NCI-H1436 treated with DMSO at 0.1 percent for 48 hours (cell line): ENCODE measurements at places on chromosomes 16 and 17.

DNA sequence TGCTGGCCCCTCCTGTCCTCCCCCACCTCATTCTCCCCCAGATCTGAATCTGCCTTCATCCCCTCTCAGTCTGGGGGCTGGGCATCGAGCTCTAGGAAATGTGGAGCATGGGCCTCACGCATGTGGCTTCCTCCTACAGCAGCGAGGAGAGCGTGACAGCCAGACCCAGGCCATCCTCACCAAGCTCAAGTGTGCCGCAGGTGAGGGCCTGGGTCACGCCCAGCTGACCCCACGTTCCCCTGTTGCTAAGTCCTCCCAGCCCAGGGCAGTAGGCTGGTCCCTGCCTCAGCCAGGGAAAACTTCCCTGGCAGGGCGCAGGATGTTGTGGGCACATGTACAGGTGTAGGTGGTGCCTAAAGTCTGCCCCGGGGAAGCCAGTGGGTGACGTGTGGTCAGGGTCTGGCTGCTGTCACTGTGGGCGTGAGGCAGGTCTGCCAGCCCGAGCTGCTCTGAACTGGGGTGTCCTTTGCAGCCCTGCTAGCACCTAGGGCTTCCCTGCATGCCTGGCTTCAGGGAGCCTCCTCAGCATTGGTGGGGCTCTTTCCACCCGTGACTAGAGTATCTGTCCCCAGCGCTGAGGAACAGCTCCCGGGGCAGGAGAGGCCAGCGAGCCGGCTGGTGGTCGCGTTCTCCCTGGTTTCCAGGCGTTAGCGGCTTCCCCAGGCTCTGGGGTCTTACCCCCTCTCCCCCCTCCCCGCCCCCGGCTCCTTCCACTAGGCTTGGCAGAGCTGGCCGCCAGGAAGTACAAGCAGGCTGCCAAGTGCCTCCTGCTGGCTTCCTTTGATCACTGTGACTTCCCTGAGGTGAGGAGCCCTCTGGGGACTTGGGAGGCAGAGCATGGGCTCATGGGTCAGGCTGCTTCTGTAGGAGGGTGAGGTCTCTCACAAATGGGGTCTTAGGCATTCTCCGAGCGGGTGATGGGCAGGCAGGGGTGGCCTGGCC lies 3.6 kb downstream of the GPS1 start:
- DNase-seq = no peak

GRCh38 chr17:75767881-75768280 lies 2.9 kb upstream of the GALK1 start:
- DNase-seq = no peak

GRCh38 chr17:82105417-82105881 lies 7.4 kb upstream of the FASN start:
- no peak for DNase-seq

DNA sequence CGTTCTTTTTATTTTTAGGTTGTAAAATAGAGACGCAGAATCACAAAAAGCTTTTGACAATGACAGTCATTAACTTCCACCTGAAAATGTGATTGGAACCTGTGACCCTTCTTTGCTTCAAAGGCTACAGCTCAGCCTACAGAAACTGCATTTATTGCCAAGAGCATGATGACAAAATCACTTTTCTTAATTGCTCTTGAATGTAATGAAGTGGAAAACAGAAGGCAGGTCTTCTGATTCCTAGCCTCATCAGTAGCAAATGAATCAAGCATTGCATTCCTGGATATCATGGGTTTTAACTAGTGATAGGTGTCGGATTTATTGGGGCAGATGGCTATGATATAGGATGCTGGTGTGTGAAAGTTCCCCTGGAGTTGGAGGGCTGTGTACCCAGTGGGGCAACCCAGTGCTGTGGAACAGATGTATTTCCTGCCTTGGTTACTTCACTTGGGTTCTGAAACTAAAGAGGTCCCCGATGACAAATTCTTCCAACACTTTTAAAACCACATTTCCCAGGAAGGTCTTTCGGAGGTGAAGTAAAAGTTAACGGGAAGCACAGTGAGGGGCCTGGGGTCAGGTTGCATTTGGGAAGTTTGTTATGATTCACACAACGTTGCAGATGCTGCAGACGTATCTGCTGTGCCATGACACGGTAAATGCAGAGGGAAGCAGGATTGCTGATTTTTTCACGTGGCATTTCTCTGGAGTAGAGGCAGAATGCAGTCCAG lies 127.5 kb downstream of the HS3ST3A1 start:
- no peak for DNase-seq

GRCh38 chr17:4497101-4497824 lies 1.4 kb upstream of the SPNS2 start:
- DNase-seq = no peak

- DNase-seq = no peak
These were observed 241.4 kb downstream of the MAP2K6 start for GRCh38 chr17:69655902-69656301.

DNA sequence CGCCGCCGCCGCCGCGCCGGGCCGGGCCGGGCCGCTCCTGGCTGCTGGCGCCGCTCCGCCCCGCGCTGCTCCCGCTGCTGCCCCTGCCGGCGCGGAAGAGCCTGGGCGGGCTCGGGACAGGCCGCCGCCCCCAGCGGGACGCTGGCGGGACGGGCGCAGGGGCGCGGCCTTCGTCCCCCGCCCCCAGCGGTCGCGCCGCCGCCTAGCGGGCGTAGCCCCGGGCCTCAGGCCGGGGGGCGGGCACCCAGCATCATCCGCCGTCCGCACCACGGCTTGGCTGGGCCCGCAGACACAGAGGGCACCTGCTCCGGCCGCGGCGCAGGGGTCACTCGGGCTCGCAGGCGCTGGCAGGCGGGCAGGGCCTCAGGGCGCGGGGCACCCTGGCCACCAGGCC lies at the start of gene AMFR:
Gene AMFR, minus strand, starts transcription at position 107 of the 394 bp plus-strand sequence. CDS start 218 bp downstream, outside the sequence.
- DNase-seq = no peak

GRCh38 chr17:77035526-77035925 lies 105.2 kb upstream of the SEC14L1 start:
- DNase-seq = no peak

DNA sequence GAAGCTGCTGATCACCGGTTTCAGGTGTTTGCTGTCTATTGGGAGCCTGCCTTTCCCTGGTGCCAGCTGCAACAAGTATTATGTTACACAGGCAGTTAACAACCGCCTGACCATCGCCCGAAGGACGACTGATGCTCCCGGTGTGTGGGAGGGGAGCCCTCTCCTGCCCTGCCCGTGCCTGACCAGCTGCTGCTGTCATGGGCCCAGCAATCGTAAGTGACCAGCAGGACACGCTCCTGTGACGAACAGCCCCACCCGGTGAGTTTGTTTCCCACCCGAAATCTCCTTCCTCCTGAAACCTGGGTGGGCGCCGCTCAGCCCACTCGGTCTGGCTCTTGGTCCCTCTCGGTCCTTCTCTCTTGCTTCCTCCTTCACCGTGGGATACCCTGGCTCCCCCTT lies 17.9 kb upstream of the UBE2I start:
- DNase-seq = no peak

- no peak for DNase-seq
These were observed 9.3 kb upstream of the FAAP100 start for GRCh38 chr17:81561494-81561885.

- no peak for DNase-seq
These were observed 42.8 kb upstream of the ZC3H18 start for GRCh38 chr16:88527186-88527936.

DNA sequence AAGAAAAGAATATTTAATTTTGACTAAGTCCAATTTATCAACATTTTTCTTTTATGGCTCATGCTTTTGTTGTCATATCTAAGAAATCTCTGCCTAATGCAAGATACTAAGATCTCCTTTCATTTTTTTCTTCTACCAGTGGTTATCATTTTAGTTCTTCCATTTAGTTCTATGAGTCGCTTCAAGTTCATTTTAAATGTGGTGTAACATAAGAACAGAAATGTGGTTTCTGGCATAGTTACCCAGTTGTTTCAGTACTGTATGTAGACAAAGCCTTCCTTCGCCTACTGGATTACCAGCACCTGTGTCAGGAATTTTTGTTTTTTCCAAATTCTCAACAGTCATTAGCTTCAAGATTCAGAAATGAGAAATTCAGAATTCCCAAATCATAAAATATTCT lies 175.7 kb downstream of the PARN start:
- DNase-seq = no peak

DNA sequence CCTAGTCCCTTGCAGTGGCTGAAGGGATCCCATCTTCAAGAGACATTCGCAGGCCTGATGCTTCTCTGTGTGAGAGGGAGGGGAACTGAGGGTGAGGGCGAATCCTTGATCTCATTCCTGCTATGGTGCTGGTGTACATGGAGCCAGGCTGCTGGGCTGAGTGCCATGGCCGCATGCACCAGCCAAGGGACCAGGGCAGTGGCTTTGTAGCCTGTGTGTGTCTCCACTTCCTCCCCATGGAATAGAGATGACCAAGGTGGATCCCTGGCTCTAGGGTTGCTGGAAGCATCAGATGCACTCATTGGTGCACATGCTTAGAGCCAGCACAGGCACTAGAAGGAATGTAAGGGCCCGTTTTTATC lies 195.0 kb downstream of the FOXL1 start:
- no peak for DNase-seq

DNA sequence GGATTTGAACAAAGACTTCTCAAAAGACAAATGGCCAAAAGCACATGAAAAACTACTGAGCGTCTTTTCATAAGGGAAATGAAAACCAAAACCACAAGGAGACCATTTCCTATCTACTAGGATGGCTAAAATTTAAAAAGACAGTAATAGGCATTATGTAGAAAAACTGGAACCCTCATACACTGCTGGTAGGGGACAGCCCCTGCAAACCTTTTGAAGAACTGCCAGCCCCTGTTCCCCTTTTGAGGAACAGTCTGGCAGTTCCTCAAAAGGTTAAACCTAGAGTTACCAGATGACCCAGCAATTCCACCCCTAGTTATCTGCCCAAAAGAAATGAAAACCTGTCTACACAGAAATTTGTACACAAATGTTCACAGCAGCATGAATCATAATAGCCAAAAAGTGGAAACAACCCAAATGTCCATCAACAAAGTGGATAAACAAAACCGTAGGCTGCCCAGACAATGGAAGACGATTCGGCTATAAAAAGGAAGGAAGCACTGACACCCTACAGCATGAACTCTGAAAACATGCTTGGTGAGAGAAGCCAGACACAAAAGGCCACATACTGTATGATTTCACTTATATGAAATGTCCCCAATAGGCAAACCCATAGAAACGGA lies 22.9 kb downstream of the CDIP1 start:
- no peak for DNase-seq

DNA sequence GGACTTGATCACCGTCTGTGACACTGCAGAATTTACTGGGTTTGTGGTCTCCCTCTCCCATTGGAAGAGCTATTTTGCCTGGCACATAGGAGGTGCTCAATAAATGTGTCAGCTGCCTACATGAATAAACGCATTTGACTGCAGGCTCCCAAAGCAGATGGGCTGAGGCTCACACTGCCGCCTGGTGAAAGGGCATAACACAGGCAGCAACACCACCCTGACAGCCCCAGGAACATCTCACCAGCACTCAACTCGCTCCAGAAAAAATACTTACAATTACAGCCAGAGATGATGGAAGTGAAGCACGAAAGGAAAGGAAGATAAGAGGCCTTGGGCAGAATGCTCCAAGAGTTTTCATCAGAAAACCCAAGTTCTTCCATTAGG lies 73.9 kb downstream of the RPH3AL start:
- no peak for DNase-seq

DNA sequence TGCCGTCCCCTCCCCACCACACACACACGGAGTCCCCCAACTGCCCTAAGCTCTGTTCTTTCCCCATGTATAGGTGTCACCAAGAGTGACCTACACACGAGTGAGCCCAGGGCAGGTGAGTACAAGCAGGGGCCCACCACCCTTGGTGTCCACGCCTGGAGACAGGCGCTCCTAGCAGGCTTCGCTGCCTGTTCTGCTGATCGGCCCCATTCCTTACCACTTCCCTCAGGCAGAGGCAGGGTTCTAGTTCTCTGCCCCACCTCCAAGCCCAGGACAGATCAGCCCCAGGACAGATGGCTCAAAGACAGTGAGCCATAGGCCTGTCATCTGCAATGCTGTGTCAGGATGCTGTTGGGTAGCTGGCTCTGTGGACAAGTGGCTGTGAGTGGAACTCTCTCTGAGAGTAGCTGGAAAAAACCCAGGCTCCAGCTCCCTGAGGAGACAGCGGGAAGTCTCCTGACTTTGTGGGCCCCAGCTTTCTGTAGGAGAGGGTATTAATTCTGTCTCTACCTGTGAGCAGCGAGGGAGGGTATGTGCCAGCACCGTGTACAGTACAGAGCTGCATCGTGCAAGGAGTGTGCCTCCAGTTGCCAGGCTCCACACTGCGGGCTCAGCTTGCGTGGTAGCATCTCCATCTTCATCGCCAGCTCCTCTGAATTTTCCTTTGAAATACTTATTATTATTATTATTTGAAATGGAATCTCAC lies 897 bp downstream of the TP53I13 start:
- DNase-seq = no peak

- no peak for DNase-seq
These were observed 90.5 kb upstream of the MAF start for GRCh38 chr16:79691007-79691406.

DNA sequence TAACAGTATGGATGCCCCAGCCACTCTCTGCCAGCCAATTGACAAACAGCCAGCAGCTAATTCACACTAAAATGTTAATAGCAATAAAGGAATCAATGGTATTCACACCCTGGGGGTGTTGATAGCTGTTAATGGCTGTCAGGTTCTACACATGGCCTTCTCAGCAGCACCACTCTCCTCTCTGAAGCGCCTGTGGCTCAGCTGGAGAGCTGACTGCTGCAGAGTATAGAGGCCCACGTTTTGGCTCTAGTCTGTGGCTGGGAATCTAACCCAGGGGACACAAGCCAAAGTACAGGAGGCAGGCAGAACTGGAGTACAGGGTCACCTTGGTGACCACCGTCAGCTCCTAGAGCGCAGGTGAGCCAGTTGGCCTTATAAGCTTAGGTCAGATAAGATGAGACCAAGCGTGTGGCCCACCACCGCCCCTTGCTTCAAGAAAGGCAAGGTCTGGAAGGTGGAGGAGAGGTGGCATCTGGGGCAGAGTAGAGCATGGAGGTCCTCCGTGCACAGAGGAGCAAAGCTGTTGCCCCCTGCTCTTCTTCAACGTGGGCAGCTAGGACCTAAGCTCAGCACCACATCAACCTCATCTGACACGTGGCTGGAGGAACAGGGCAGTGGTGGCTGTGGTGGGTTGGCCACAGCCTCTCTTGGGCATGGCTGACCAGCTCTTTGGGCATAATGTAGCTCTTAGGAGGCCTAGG lies 25.4 kb downstream of the CCR7 start:
- DNase-seq = no peak

DNA sequence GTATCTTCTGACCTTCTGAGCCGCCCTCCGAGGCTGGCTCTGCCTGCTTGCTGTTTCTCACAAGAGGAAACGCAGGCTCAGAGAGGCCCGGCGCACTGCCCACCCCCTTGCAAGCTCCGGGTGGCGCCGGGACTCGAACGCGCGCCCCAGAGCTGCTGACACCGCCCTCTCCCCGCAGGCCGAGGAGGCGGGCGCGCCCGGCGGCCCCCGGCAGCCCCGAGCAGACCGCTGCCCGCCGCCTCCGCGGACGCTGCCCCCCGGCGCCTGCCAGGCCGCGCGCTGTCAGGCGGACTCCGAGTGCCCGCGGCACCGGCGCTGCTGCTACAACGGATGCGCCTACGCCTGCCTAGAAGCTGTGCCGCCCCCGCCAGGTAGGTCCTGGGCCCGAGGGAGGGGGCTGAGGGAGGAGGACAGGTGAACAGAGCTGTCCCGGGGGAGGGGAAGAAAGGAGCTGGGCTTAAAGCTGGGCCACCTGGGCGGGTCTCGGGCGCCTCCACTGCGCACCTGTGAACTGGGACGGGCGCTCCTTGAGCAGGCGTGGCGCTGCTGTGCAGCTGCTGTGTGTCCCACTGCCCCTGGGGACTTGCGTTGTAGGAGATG lies 18.2 kb downstream of the WFDC1 start:
- peak; percentile 47 for DNase-seq
